ENCODE measurements at places on chromosomes 7 and 10. TPM values are rescaled to one million over a fixed set of nuclear protein-coding genes. Genes with fewer than 3 reads are reported as not detected.

MOGAT3 gene
- total RNA-seq: not detected

HOXA9 gene
- not detected for total RNA-seq

CALML5 gene
- not detected for total RNA-seq

PLEKHS1 gene
- not detected for total RNA-seq

MYO1G gene
- 3.2 TPM for total RNA-seq

C10orf62 gene
- 0.88 TPM for total RNA-seq

CDK1 gene
- total RNA-seq: 8.0 TPM

ASB4 gene
- total RNA-seq: not detected

SEMA3D gene
- 5.9 TPM for total RNA-seq

KBTBD2 gene
- total RNA-seq: 45.6 TPM

FAM25A gene
- not detected for total RNA-seq

PDE6C gene
- total RNA-seq: not detected

EPO gene
- total RNA-seq: not detected

PAX2 gene
- not detected for total RNA-seq

LHFPL3 gene
- not detected for total RNA-seq

KLF14 gene
- total RNA-seq: 0.72 TPM

CFAP70 gene
- 2.9 TPM for total RNA-seq

SPDYE16 gene
- not detected for total RNA-seq

- DNase-seq: no peak
Measured at GRCh38 chr10:95485056-95485844, 75.9 kb downstream of the SORBS1 start.

GRCh38 chr7:36692456-36692855 lies 31.8 kb downstream of the AOAH start:
- DNase-seq: no peak

DNA sequence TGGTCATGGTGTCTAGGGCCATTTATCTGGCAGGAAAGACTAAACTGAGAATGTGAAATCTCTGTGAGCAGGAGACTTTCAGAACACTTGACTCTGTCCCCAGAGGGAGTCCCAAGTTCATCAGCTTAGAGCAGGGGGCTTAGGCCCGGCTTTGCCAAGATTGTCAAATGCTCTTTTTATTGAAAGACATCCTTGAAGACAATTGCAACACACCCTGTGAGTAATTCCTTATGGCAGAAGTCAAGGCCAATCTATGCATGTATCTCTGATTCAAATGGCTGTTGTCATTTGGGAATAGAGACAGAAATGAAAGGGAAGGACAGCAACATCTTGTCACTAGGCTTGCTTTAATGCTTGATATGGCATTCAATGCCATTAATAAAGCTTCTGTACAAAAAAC lies 33.7 kb downstream of the BAMBI start:
- DNase-seq: no peak

GRCh38 chr7:31102973-31103850 lies 51.1 kb downstream of the ADCYAP1R1 start:
- DNase-seq: no peak

DNA sequence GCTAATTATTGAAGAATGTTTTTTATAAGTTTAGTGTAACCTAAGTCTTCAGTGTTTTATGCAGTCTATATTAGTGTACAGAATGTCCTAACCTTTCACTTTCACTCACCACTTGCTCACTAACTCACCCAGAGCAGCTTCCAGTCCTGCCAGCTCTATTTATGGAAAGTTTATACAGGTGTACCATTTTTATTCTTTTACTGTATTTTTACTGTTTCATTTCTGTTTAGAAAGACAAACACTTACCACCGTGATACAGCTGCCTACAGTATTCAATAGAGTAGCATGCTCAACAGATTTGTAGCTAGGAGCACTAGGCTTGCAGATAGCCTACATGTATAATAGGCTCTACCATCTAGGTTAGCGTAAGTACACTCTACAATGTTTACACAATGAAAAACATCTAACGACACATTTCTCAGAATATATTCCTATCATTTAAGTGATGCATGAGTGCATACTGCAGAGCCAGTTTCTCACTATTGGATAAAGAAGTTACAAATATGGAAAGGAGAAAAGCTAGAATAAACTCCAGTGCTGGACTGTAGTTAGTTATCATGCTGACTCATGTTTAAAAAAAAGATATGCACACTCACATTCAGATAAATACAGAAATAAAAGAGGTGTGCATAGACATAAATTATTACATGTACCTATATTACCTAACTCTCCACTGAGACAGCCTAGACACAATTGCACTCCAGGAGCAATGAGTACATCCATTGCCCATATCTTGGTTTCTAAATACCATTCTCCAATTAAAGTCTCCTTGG lies 30.4 kb downstream of the STEAP1B start:
- DNase-seq: no peak

DNA sequence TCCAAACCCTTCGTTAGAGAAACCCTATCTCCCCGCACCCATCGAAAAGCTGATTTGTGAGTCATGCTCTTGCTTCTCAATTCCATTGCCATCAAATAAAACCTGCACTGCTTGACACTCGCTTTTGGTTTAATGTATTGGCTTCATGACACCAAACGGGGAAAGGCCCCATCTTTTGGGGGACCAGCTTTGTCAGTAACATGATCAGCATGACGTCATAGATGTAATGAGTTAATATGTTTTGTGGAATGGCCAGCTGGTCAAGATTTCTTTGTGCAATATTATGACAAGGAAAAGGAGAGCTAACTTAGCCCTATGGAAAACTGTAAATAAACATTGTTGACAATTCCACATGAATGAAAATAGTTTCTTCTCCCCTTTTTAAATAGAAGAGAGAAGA lies 1260.5 kb upstream of the CELF2 start:
- no peak for DNase-seq

DNA sequence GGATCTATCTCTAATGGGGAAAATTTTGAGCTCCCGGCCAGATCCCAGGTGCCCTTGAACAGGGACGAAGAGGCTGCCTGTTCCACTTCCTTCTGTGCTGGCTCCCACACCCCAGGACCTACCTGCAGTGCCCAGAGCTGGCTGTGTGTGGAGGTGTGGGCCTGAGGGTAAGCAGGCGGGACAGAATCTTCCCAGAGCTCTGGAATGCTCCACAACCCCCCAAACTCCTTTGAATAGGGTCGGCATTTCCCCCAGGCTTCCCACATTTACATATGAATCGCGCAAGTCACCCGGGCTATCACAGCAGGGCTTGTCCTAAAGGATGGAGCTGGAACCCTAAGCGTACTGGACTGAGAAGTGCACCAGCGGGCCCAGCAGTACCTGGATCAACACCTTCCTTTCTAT lies 95.9 kb downstream of the DNMBP start:
- no peak for DNase-seq

DNA sequence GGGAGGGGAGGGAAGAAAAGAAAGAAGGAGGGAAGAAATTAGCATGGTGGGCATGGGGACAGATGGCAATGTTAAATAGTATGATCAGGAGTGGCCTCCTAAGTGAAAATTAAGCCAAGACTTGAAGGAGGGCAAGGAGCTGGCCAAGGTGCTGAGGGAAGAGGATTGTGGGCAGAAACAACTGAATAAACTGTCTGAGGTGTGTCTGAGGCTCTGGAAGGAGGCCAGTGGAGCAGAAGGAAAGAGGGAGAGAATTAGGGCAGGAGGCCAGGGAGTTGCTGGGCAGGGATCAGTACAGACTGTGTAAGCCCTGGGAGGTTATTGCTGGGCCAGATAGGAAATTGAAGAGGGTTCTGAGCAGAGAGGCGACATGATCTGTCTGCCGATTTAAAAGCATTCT lies 40.6 kb upstream of the VKORC1L1 start:
- DNase-seq: no peak

DNA sequence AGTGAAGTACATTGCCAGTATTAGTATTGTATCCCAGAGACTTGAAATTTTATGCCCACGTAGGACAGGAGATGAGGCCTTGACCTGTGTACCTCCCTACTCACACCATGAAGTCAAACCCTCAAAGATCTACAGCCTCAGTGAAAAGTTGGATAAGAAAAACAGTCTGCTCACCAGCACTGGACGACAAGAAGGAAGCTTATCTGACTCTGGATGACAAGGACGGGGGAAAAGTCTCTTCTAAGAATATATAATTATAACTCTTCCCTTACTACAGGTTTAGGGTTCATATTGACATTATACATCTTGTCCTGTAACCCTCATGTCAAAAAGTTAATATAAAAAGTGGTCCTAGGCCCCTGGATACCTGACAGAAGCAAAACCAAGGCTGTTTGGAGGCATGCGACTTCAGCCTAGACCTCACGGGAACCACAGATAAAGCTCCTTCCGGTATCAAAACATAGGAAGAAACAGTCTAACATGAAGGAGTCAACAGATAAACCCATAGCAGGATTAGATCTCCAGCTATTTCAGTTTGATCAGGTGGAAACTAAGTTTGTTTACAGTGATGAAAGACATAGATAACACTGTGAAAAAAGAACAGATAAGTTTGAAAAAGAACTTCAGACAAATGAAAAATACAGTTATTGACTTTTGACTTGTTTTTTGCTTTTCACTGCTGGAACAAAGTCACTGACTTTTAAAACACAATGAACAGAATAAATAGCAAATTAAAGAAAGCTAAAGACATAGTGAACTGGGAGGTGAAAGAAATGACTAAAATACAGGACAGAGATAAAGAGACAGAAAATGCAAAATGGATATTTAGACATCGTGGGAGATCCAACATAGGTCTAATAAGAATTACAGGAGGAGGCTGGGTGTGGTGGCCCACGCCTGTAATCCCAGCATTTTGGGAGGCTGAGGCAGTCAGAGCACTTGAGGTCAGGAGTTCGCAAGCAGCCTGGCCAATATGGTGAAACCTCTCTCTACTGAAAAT lies 145.9 kb downstream of the PHTF2 start:
- DNase-seq: no peak

GRCh38 chr10:93535293-93535692 lies 31.2 kb upstream of the FFAR4 start:
- DNase-seq: no peak

- no peak for DNase-seq
Measured at GRCh38 chr10:5563321-5563961, 38.7 kb downstream of the CALML3 start.

- DNase-seq: no peak
Measured at GRCh38 chr10:100660945-100661344, 84.4 kb upstream of the PAX2 start.

GRCh38 chr7:23532490-23533237 lies 883 bp upstream of the TRA2A start:
- no peak for DNase-seq

DNA sequence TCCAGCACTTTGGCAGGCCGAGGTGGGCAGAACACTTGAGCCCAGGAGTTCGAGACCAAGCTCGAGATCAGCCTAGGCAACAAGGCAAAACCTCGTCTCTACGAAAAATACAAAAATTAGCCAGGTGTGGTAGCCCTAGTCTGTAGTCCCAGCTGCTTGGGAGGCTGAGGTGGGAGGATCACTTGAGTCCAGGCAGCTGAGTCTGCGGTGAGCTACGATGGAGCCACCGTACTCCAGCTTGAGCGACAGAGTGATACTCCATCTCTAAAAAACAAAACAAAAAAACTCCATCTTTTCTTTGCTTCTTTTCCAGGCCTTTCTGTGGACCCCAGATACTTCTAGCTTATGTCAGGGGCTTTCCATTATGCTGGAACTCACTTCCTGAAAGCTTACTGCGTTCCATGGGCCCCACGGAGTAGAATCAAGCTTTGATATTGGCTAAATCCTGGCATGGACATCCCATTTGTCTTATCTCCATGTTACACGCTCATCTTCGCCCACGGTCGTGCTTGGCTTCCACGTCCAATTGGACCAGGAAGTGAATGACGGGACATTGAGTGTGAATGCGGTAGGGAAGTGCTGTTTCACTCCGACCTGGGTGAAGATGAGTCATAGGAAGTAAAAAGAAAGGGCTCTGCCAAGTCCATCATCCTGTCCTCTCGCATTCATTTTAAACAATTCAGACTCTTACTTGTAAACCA lies 45.7 kb downstream of the FAM171A1 start:
- DNase-seq: no peak

DNA sequence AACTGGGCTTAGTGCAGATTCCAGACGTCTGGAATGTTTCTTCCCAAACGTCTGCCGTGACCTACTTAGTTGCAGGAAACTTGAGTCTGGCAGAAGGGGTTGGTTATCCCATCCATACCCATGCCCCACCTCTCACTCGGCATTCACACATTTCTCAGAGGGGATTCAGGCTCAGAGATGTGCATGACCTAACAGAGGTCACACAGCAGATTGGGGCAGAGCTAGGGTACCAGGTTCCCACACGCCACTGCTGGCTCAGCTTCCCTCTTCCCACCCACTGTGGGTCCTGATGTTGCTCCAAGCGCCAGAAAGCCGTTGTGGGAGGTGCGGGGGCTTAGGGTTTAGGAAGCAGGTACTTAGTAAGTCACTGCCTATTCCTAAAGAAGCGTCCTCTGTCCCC lies 3.0 kb downstream of the UCMA start:
- no peak for DNase-seq

DNA sequence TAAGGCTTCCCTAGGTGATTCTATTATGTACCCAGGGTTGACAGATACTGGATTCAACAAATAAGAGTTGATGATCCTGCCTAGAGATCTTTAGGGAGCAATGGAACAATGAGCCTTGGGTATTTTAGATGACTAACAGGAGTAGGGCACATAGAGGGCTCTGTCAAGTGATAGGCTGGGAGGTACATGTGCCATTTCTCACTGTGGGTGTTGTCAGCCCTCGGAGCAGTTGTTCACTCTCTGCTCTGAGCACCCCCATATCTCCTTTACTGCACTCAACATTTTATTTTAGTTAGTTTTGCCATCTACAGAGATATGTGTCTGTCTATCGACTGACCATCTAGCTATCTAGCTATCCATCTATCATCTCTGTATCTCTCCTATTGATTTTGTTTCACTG lies 950.6 kb downstream of the TYW1 start:
- DNase-seq: no peak

DNA sequence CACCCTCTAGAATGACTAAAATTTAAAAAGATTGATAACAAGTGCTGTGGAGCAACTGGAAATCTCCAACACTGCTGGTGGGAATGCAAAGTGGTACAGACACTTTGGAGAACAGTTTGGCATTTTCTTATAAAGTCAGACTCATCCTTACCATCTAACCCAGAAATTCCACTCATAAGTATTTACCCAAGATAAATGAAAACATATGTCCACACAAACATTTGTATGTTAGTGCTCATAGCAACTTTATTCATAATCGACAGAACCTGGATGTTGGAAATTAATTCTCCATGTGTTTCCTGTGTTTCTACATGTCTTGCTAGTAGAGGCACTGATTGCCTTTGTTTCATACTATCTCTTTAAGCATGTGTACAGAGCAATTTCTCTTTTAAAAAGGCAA lies 282.4 kb downstream of the AHR start:
- no peak for DNase-seq

GRCh38 chr10:110069502-110069982 lies 61.8 kb downstream of the ADD3 start:
- no peak for DNase-seq
